ENCODE measurements at places on chromosomes 2 and 18.
A peak's percentile ranks its signal among the peaks of the same experiment; 100 is the strongest.

GRCh38 chr18:74692367-74693013 is 94.8 kb downstream of the ZNF407 start:
- no peak for DNase-seq

DNA sequence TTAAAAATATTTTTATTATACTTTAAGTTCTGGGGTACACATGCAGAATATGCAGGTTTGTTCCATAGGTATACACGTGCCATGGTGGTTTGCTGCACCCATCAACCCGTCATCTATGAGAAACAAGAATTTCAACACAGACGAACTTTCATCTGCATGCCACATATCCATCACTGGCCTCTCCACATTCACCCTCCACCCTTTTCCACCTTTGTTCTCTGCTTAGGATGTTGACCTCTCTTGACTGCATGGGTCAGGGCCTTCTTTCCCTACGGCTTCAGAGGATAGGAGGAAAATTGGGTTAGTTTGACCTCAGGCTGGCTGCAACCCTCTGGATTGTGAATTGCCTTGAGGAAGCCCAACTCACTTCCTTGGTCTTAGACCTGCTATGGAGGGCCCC is 260.9 kb downstream of the MREG start:
- no peak for DNase-seq

DNA sequence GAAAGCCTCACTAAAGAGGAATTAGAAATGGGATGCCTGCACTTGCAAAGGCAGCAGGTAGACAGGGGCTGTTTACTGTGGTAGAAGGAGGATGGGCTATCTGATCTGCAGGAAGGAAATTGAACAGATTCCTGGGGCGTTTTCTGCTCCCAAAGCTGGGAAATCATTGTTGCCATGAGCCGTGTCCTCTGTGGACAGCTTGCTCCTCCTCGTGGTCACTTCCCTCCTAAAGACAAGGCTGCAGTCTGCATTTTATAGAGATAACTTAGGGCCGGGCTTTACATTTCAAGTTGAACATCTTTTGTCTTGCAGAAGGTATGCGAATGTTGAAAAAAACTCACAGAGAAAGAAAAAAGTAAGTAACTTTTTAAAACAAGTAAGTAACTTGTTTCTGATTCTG is 50.9 kb downstream of the DCDC2C start:
- no peak for DNase-seq

GRCh38 chr2:120317916-120318315 is 28.0 kb upstream of the INHBB start:
- no peak for DNase-seq

DNA sequence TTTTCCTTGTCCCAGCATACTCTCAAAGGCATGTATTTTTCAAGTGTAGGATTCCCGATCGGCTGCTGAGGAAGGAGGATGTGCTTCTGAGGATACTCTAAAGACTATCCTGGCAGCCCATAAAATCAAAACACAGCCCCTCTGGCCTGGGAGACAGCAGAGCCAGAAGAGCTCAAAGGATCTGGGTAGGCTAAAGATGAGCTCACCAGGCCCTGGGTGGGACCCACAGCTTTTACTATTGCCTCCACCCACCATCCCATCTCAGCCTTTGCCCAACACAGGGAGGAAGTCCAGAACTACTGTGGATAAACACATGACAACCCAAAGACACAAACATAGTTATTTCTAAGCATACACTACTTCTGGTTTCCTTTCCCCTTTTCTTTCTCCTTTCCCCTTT is 79.1 kb upstream of the ZFP36L2 start:
- DNase-seq, result no peak

DNA sequence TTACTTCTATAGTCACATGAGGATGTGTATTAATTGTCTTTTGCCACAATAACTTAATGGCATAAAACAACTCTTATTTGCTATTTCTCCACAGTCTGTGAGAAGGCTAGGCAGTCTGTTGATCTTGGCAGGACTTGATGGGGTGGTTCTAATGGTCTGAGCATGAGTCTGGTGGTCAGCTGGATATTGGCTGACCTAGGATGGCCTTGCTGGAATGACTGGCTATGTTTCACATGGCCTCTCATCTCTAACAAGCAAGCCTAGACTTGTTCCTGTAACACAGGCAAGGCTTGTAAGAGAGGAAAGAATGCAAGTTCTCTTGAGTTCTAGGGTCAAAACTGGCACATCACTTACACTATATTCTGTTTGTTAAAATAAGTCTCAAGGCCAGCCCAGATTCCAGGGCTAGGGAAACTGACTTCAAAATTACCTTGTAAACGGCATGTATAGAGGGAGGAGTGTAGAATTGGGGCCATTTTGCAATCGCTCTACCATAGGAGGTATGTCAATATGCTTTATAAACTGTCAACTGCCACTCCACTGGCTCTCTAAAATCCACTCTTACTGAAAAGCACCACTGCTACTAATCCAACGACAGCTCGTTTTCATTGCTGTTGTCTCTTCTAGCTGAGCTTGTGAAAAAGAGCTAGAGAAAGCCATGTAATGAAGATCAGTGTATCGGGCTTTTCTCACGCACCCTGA is 325.0 kb upstream of the PKDCC start:
- DNase-seq, result no peak

DNA sequence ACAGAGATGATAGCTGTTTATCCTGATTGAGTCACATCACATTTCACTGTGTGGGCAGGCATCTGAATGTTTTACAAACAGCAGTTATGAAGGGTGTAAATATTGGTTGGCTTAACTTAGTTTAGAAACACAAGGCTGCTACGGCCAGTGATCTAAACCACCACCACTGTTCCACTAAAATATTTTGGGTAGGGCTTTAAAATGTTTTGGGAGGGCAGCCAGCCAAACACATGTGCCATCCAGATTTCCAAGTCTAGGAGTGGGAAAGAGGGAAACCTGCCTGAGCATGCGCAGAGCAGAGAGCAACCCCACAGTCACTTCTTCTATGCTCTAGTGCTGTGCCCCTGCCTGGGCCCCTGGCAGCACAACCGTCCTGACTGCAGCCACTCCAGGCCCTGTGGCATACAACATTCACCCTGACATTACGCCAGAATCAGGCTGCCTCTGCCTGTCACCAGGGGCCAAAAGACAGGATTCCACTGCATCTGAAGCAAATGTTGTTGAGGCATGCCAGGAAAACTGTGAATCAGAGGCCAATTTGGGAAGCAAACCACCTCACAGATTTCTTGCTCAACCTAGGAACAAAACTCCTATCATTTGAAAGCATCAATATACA is 74.8 kb upstream of the COL5A2 start:
- DNase-seq, result peak; percentile 6

DNA sequence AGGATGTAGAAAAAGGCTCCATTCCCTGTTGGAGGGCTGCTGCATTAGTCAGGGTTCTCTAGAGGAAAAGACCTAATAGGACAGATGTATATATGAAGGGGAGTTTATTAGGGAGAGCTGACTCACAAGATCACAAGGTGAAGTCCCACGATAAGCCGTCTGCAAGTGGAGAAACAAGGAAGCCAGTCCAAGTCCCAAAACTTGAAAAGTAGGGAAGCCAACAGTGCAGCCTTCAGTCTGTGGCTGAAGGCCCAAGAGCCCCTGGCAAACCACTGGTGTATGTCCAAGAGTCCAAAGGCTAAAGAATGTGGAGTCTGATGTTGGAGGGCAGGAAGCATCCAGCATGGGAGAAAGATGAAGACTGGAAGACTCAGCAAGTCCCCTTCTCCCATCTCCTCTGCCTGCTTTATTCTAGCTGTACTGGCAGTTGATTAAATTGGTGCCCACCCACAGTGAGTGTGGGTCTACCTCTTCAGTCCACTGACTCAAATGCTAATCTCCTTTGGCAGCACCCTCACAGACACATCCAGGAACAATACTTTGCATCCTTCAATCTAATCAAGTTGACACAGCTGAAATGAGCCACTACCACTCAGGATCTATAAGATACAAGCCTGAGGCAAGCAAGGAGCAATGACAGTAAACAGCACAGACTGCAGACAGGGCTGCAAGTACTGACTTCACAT is 30.0 kb upstream of the ATG16L1 start:
- peak; percentile 33 for DNase-seq

- peak; percentile 27 for DNase-seq
Measured at GRCh38 chr2:128261245-128262128, 57.2 kb downstream of the HS6ST1 start.

- DNase-seq, result no peak
Measured at GRCh38 chr2:43460174-43460546, 135.7 kb downstream of the THADA start.

DNA sequence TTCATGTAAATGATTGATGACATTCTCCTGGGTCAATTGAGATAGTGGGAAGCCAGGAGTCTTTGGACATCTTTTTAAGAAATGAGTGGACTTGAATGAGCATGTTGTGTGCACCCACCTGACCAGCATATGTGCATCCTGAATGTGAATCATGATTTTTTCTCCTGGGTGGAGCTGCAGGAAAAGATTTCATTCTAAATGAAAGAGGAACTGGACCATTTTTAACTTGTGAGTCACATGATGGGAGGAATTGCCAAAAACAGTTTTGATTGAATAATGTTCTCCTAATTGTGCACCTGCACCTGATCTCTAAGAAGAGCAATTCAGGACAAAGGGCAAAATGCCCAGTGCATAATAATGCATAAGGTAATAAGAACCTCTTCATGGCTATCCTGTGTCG is 32.3 kb downstream of the COPS8 start:
- DNase-seq, result no peak

- no peak for DNase-seq
Measured at GRCh38 chr2:214810671-214811070, 1.2 kb upstream of the BARD1 start.

DNA sequence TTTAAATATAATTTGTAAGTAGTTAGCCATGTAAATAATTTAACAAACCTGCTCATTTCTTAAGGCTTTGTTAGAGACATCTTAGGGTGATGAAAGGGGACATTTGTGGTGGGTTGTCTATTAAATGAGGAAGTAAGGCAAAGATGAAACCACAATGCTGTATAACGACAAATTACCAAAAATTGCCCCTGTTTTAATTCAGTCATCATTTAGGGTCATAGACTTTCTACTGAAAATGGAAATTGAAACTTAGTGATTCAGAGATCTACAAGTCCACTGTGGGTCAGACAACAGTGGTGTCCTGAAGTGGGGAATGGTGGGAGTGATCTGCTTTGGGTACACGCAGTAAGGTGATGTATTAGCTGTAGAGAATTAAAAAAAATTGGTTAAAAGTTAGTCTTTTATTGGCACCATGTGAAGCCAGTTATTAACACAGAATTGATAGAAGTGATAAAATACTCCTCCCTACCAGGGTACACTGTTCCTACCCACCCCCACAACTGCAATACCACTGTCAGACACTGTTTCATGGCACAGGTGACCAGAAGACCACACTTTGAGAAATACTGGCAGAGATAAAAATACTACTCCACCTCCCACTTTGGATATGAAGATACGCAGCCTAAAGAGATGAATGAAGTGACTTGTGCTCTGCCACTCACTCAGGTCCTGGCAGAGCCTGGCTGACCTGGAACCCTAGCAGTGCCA is 13.4 kb downstream of the CERS6 start:
- no peak for DNase-seq

GRCh38 chr2:148674063-148675020 is 29.8 kb downstream of the EPC2 start:
- peak; percentile 62 for DNase-seq

DNA sequence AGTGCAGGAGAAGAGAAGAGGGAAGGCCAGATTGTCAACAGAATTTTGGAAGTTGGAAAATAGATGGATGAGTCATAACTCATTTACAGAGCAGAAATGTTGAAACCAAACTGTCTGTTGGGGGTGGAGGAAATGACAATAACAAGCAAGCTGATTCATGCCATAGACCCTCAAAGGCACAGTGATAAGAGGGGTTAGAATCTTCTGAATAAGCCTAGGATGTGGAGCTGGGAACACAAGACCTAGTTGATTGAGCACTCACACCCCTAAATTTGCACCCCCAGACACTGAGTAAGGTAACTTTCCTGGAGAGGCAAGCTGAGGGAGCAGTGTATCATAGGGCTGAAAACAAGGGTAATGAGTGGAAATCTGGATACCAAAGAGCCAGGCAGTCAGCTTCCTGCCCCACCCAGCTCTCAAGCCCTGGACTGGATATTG is 141.4 kb downstream of the SCG2 start:
- DNase-seq, result no peak

GRCh38 chr2:237673130-237674001 is 46.0 kb downstream of the LRRFIP1 start:
- peak; percentile 84 for DNase-seq

- no peak for DNase-seq
Measured at GRCh38 chr2:18925296-18925695, 335.9 kb upstream of the NT5C1B start.

GRCh38 chr2:205741256-205741978 is 59.1 kb downstream of the NRP2 start:
- DNase-seq, result no peak

- no peak for DNase-seq
Measured at GRCh38 chr2:124501575-124502152, 476.6 kb downstream of the CNTNAP5 start.

DNA sequence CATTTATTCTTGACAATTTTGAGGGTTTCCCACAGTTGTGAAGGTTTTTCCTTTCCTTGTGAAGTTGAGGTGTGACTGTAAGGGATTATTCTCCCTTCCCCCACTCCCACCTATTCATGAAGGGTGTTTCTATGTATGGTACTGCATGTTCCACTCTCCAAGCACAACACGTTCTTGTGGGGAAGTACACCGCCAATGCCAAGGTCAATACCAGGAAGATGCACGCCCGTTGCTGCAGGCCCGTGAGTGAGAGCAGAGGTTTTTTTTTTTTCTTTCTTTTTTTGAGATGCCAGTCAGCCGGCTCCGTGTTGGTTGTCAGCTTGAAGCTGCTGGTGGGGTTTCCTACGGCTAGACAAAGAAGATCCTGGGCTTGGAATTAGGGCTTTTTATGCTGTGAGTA is 38.6 kb upstream of the EPHA4 start:
- DNase-seq, result peak; percentile 23

- DNase-seq, result no peak
Measured at GRCh38 chr2:152815634-152816257, 97.3 kb downstream of the ARL6IP6 start.

- no peak for DNase-seq
Measured at GRCh38 chr18:51251625-51252024, 54.1 kb upstream of the MEX3C start.

DNA sequence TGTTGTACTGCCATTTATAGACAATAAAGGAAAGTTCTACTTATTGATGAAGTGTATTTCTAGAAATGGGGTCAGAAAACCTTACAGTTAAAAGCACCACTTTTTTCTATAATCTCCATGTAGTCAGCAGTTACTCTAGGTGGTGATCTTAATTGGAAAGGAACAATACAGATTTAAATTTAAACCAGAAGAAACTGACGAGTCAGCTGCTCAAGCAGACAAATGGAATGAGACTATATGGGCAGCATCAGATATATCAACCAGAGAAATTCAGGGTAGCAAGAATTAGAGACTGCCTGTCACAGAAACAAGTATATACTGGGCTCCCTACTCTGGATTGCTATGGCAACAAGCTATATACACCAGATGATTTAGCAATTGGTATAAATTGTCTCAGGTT is 99.6 kb upstream of the SCG2 start:
- DNase-seq, result no peak

- no peak for DNase-seq
Measured at GRCh38 chr18:79520478-79521390, 125.0 kb downstream of the NFATC1 start.

GRCh38 chr2:216312441-216312840 is 59.8 kb downstream of the MARCHF4 start:
- DNase-seq, result no peak

Data from neural progenitor cell (in vitro differentiated cells).